ENCODE measurements at places on chromosomes 3 and 15.

GRCh38 chr15:98751767-98752166 is 103.4 kb downstream of the IGF1R start:
- DNase-seq = no peak

GRCh38 chr3:179289295-179289694 is 33.5 kb upstream of the ZNF639 start:
- no peak for DNase-seq

DNA sequence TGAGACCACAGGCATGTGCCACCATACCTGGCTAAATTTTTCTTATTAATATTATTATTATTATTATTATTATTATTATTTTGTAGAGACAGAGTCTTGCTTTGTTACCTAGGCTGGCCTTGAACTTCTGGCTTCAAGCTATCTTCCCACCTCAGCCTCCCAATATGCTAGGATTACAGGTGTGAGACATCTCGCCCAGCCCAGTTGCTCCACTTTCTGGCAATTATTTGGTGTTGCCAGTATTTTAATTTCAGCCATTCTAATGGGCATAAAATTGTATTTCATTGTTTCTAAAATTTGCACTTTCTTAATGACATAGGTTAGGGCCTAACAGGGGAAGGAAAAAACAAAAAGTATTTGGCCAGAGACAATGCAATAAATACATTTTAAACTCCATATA is 1217.6 kb upstream of the ALCAM start:
- DNase-seq = no peak

DNA sequence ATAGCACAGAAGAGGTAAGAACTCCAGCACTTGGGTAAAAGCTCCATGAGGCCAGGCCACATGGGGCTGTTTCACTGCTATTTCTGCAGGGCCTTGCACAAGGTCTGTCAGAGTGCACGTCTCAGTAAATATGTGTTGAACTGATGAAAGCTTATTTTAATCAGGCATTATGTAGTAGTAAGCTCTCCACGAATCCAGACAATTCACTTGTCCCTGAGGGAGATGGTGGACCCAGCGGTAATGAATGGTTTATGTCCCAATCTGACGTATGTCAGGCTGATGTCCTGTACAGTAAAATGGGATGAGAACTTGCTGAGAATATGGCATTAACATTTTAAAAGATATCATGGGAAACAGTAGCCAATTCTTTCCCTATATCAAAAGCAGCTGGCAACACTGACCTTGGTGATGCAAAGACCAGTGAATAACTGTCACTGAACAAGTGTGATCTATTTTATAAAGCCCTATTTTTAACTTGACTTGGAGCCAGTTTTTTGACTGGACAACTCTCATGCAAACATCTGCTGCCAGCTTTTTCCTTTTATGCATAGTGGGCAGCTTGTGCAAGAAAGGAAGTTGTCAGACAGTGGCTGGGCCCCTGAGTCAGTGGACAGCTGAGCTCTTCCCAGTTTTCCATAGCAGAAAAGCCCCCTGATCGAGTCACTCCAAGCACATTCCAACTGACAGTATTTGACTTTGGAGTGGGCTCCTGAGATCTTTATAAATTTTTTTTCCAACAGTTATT is 519.8 kb upstream of the MDFIC2 start:
- peak; percentile 60 for DNase-seq

GRCh38 chr3:193457526-193457925 is 79.0 kb upstream of the ATP13A5 start:
- DNase-seq = no peak

DNA sequence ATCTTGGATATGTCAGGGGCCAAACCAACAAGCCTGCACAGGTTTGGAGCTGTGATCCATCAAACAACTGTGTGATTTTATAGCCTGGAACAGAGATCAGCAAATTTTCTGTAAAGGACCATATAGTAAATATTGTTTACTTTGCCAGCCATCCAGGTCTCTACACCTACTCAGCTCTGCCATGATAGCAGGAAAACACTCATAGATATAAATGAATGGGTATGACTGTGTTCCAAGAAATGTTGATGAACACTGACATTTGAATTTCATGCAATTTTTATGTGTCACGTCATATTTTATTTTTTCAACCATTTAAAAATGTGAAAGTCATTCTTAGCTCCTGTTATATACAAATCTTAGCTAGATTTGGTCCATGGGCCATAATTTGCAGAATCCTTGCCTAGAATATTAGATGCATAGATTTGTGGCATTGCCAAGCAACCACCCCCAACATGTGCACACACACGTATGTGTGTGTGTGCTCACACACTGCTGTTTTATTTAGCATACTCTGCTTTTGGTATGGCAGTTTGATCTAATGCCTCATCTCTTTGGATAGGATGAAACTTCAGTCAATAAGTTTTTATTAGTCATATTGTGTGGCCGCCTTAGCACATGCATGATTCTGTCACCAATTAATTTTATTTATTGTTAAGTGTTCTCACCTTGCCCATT is 6.4 kb downstream of the ATXN7 start:
- no peak for DNase-seq

GRCh38 chr15:45166834-45167630 is 20.7 kb downstream of the SHF start:
- peak; percentile 87 for DNase-seq

DNA sequence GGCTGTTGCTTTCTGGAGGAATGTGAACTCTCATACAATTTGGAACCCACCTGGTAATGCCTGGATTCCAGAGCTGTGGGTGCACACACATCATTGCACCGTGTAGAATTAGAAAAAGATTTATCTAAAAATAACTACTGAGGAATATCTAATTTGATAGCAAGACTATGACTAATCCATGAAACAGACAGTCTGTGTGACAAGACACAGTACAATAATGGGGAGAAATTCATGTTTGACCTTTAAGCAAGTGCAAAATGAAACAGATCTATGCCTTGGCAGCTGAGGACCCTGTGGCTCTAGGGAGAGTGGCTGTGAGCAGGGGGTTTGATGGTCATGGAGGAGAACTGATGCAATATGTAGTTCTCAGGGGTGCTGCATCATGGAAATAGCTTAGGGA is 7.9 kb upstream of the DOCK3 start:
- DNase-seq = no peak

- peak; percentile 14 for DNase-seq
Measured at GRCh38 chr3:48088056-48088748, 72.0 kb upstream of the MAP4 start.

GRCh38 chr15:53710906-53711305 is 48.6 kb downstream of the WDR72 start:
- DNase-seq = no peak

DNA sequence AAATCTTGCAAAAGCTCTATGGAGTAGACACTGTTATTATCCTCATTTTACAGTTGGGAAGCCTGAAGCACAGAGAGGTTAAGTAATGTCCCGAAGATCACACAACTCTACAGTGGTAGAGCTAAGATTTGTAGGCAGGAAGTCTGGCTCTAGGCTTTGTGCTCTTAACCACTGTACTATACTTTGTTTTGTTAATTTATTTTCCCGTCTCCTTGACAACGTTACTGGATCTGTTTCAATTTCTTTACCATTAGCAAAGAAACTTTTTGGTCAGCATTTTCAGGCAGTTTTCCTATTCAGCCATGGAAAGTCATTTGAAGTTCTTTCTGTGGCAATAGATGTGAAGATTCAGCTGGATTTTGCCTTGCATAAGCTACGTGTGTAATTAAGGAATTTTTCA is 51.7 kb downstream of the OTOL1 start:
- DNase-seq = no peak

GRCh38 chr3:174596447-174596982 is 262.6 kb upstream of the NAALADL2 start:
- no peak for DNase-seq

GRCh38 chr3:30288830-30289229 is 317.6 kb upstream of the TGFBR2 start:
- no peak for DNase-seq

GRCh38 chr3:194201953-194202666 is 66.2 kb downstream of the HES1 start:
- no peak for DNase-seq

- peak; percentile 49 for DNase-seq
Measured at GRCh38 chr3:157532529-157533297, 29.5 kb upstream of the VEPH1 start.

GRCh38 chr3:54970895-54971294 is 43.0 kb upstream of the LRTM1 start:
- DNase-seq = no peak

GRCh38 chr3:32175607-32176197 is 62.8 kb upstream of the CMTM8 start:
- peak; percentile 60 for DNase-seq

DNA sequence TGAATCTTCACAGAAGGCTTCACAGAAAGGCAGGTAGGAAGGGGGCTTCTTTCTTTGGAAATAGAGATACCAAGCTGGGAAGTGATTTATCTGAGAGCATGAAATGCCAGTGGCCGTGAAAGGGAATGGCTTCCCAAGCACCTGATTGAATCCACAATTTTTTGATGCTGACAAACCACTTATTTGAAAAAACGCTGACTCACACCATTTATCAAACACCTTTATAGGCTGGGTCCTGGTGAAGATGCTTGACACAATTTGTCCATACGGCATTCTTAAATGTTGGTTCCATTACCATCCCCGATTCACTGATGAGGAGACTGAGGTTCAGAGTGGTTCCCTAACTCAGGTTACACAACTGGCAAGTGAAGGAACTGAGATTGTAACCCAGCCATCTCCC is 64.1 kb upstream of the POMGNT2 start:
- DNase-seq = no peak

GRCh38 chr3:13143381-13144004 is 70.3 kb upstream of the IQSEC1 start:
- no peak for DNase-seq

- no peak for DNase-seq
Measured at GRCh38 chr3:13937131-13937530, 57.3 kb upstream of the WNT7A start.

DNA sequence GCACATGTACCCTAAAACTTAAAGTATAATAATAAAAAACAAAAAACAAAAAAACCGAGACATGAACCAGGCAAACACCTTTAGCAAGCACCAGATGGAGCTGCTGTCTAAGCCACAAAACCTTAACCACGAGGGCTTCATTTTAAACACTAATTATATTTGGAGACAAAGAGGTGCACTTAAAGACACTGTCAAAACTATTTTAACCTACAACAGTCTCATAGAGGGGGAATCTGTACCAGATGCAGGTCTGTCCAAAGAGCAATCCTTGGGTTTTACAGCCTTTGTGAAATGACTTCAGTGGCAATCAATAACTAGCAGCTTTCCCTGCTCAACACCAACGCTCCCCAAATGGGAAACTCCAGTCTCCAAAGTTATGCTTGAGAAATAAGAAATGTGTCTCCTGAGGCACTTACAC is 115.7 kb upstream of the TSPAN3 start:
- no peak for DNase-seq

- no peak for DNase-seq
Measured at GRCh38 chr3:42526616-42527367, 24.3 kb downstream of the VIPR1 start.

GRCh38 chr3:9250236-9250635 is 790 bp upstream of the SRGAP3 start:
- DNase-seq = no peak

DNA sequence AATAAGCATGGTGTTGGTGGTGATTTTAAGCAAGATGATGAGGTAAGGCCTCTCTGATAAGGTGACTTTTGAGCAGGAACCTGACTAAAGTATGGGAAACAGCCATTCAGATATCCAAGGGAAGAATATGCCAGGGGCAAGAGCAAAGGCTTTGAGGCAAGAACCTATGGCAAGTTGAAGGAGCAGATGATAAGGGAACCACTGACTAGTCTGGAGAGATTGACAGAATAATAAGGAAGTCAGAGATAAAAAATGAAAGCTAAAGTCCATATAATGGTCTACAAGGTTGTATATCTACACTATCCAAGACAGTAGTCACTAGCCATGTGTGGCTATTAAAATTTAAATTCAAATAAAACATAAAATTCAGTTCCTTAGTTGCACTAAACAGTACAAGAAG is 2.5 kb upstream of the C3orf38 start:
- DNase-seq = no peak

GRCh38 chr3:49266410-49267095 is 10.5 kb downstream of the C3orf62 start:
- DNase-seq = no peak

- DNase-seq = peak; percentile 16
Measured at GRCh38 chr15:29805043-29805707, 17.1 kb downstream of the TJP1 start.

DNA sequence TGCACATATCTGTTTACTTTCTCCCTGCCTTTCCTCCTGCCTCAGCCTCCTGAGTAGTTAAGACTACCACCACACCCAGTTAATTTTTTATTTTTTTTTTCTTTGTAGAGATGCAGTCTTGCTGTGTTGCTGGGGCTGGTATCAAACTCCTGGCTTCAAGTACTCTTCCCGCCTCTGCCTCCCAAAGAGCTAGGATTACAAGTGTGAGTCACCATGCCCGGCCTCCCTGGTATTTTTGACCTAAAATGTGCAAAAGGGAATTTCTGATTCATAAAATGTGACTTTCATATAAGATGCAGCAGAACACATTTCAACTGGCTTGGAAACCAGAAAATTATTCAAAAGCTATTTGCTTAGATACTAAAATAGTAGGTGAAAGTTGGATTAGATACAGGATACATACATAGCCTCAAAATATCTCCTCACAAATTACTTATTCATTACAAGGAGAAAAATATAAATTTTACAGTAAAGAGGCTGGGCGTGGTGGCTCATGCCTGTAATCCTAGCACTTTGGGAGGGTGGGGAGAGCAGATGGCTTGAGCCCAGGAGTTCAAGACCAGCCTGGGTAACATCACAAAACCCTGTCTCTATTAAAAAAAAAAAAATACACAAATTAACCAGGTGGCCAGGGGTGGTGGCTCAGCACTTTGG is 32.0 kb downstream of the MAP4 start:
- peak; percentile 31 for DNase-seq

GRCh38 chr3:9403463-9403862 is 6.0 kb downstream of the SETD5 start:
- DNase-seq = no peak

DNA sequence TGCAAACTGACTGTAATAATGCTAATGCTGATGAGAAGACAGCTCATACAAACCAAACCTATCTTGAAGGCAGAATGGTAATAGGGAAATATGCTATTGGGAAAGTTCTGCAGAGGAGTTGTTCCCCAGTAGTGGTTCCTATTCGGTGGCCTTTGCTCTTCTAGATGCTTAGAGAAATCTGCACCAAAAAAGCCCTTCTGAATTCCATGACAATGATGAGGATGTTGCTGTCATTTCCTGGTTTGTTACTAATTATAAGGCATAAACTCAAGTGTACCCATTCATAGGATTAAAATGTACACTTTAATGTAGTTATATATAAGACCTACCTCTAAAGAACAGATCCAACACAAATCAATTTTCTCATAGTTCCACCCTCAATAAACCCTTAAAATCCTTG is 30.1 kb downstream of the TOMM70 start:
- DNase-seq = no peak

GRCh38 chr15:100227781-100228180 is 114.0 kb downstream of the ADAMTS17 start:
- no peak for DNase-seq

DNA sequence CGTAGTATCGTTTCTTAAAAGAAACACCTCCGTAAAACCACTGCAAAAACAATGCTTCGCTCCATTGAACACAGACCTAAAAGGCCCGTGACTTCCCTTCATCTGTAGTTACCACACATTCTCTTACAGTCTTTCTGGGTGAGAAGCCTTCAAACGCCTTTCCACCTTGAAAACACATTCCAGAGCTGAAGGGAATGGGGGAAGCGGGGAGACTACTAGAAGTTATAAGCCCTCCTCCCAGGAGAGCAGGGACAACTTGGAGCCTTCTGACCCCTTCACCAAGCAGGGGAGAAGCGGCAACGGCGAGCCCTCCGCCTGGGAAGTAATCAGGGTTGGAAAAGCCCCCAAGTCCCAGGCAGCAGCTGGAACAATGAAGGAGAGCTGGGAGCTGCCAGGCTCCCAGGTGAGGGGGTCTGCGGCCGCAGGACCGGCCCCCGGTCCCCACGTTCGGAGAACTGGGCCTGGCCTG is 461 bp downstream of the SECISBP2L start:
- no peak for DNase-seq
